ENCODE measurements at places on chromosomes 16 and 17. TPM values are rescaled to one million over a fixed set of nuclear protein-coding genes. Genes with fewer than 3 reads are reported as not detected.

The ADORA2B gene
- total RNA-seq, result 1.9 TPM

The KRTAP4-3 gene
- not detected for total RNA-seq

The TEX14 gene
- 0.43 TPM for total RNA-seq

The MYH8 gene
- not detected for total RNA-seq

The SLC9A5 gene
- 1.3 TPM for total RNA-seq

The ADAMTS18 gene
- 1.1 TPM for total RNA-seq

The HLF gene
- total RNA-seq, result 0.42 TPM

The DUSP14 gene
- 41.5 TPM for total RNA-seq

The IL34 gene
- total RNA-seq, result 2.5 TPM

The OTOA gene
- total RNA-seq, result 0.22 TPM

The TP53TG3 gene
- 0.56 TPM for total RNA-seq

The GP1BA gene
- total RNA-seq, result 0.43 TPM

The TSPOAP1 gene
- total RNA-seq, result 0.76 TPM

The KRT28 gene
- not detected for total RNA-seq

The MBTD1 gene
- total RNA-seq, result 20.4 TPM

The AURKB gene
- 66.2 TPM for total RNA-seq

The TSPAN10 gene
- 1.3 TPM for total RNA-seq

The TLK2 gene
- 62.5 TPM for total RNA-seq

The SMPD3 gene
- 1.5 TPM for total RNA-seq

The TBC1D24 gene
- total RNA-seq, result 26.3 TPM

The KIF1C gene
- total RNA-seq, result 58.0 TPM

The PARD6A gene
- 14.0 TPM for total RNA-seq

The ANKRD13B gene
- total RNA-seq, result 17.3 TPM

The SALL1 gene
- 19.1 TPM for total RNA-seq

The RNU2-1 gene
- not detected for total RNA-seq

The CISD3 gene
- 23.8 TPM for total RNA-seq

The KIF18B gene
- total RNA-seq, result 0.43 TPM

The WSCD1 gene
- 0.16 TPM for total RNA-seq

The PLA2G10 gene
- not detected for total RNA-seq

The MARCHF10 gene
- not detected for total RNA-seq

Measured in motor neuron (in vitro differentiated cells).